Stimulated activated CD4-positive, alpha-beta T cell treated with anti-CD3 and anti-CD28 coated beads, Interleukin-4, amount 100 ng/mL, for 1 hour (primary cell): ENCODE measurements at places on chromosomes 12 and 14.

DNA sequence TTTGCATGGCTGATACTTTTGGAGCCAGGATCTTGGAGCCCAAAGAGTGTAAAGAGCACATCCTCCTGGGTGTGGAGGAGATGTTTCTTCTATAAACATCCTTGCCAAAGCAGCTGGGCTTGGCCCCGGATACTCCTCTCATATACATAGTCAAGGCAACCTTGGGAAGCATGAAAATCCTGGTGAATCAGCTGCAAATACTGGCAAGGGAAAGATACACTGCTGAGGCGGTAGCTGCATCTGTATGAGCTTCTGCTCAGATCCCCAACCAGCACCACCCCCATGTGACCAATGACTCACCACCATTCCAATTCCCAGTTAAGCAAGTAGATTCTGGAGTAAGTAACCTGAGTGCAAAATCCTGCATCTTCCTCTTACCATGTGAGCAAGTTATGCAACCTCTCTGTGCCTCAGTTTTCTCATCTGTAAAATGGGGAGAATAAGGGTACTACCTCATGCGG lies 567.4 kb downstream of the MED13L start:
- DNase-seq, result no peak

DNA sequence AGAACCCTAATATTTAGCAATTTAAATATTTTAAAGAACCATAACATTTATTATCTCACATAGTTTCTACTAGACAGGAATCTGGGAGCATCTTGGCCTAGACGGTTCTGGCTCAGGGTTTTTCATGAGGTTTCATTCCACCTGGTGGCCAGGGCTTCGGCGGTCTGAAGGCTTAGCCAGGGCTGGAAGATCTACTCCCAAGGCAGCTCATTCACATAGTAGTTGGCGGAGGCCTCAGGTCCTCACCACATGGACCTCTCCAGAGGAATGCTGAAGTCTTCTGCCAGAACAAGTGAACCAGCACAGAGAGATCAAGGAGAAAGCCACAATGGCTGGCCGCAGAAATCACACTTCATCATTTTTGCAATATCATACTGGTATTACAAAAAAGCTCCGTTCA lies 68.2 kb downstream of the SINHCAF start:
- DNase-seq, result no peak

DNA sequence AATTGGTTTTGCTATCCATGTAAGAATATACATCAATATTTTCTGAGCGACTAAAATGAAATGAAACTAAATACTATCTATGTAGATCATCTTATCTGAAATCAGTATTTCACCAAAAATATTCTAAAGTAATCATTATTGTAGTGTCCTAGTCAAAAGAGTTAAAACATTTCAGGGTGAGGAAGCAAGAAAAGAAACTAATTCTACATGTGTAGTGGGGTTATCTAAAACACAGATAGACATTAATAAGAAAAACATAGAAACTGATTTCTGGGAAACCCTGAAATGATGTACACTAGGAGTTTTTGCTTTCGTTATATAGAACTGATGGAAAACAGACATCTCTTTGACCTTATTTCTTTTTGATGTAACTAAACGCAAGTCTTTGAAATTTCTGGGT lies 257.9 kb downstream of the SSPN start:
- no peak for DNase-seq

- DNase-seq, result no peak
Measured at GRCh38 chr12:79673354-79673753, 17.4 kb downstream of the PAWR start.
